ENCODE measurements at places on chromosomes 5 and 9.

- no peak for DNase-seq
Observed at GRCh38 chr9:131477367-131477766, 25.4 kb upstream of the POMT1 start.

GRCh38 chr9:99058964-99059921 lies 45.7 kb upstream of the TGFBR1 start:
- DNase-seq = no peak

- no peak for DNase-seq
Observed at GRCh38 chr5:143165049-143165880, 238.2 kb downstream of the NR3C1 start.

DNA sequence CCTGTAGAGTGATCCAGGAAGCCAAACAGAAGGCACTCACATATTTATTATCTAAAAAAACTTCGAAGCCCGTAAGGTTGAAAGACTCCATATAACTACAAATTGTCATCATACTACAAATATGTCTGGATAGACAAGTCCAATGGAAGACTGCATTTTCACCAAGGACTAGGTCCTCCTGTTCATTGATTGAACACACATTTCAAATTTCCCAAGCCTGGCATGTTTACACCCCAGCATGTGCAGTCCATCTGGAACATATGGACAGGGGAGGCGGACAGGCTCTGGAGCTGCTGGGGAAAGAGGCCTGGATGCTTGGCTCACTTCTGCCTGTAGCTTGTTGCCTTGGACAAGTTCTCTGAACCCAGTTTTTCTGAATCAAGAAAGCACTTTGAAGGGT lies 378.7 kb downstream of the ENC1 start:
- no peak for DNase-seq

- DNase-seq = no peak
Observed at GRCh38 chr5:100890461-100891008, 12.5 kb downstream of the ST8SIA4 start.

Data from vagina (tissue), 2 donors.